EH (cell line): ENCODE measurements at places on chromosomes 16 and 17.

GRCh38 chr17:48925991-48926342 lies 17.8 kb downstream of the UBE2Z start:
- no peak for DNase-seq

- DNase-seq, result peak; percentile 54
These were observed 478.8 kb upstream of the HSBP1 start for GRCh38 chr16:83328936-83329335.

GRCh38 chr16:5333126-5333525 lies 235.5 kb upstream of the EEF2KMT start:
- no peak for DNase-seq

GRCh38 chr17:67211742-67212141 lies 33.3 kb downstream of the HELZ start:
- peak; percentile 64 for DNase-seq

DNA sequence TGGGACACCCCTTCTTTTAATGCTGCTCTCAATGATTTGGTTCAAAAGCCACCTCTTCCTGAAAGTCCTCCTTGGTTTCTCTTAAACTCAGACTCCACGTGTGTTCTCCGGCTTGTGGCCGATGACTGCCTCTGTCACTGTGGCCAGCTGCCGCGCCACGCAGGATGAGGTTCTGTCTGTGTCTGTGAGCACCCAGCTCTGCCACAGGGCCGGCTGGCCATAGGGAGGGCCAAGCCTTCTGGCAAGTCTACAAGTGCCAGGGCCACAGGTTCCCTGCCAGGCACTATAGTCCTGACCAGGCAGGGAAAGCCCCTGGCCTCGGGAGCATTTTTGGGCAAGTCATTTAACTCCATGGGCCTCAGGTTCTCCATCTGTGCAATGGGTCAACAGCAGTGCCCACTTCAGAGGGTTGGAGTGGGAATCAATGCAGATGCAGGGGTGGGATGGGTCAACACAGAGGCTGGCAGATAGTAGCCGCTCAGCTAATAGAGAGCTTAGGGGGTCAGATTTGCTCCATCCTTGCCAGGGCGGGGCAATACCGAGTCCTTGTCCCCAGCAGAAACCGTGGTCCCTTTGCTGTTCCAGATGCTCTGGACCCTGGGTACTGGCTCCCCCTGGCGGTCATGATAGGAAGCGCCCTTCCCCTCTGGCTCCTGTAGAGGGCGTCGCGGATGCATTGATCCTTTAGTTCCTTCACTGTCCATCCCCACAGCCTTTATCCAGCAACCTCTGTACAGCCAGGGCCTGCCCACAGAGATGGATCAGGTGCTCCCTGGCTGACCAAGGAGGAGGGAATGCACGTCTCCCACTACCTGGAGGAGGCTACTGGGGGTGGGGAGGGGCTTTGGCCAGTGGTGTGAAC lies 19.3 kb upstream of the ADGRG3 start:
- DNase-seq, result peak; percentile 78

GRCh38 chr17:33595828-33596227 lies 302.7 kb upstream of the ASIC2 start:
- DNase-seq, result peak; percentile 0

DNA sequence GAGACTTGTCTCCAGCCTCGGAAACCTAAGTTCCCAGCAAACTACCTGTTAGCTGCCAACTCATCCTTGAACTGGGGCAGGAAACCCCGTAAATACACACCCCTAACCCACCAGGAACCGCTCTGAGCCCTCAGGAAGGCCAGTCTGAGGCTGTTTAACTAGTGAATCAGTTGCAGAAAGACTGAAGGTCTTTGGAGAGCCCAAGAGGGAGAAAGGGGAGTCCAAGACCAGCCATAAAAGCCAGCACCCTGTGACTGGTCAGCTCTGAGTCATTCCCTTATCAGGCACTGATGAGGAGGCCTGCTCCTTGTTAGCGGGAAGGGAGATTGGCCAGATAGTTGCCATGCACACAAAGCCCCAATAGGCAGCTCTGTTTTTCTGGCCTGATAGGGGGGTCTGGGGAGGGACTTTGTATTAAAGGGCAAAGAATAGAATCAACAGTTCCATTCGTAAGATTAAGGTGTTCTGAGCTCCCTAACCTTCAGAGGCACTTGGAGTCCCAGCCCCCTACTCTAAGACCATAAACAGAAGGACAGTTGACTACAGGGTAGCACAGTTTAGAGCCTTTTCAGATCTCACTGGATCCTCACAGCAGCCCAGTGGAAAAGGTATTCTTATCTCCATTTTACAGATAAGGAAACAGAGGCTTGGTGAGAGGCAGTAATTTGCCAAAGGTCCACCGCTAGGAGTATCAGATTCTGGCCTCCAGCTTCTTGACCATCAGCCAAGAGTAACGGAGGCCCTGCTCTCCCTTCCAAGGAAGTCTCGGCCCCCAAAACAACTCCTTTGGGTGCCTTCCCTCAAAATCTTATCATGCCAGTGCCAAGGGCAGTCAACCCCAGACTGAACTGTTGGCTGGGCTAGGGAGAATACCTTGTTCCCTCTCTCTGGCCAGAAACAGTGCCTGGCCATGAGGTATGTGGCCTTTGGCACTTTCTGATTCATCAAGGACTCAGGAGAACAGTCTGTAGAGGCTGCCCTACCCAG lies 2.2 kb upstream of the KRT19 start:
- DNase-seq, result peak; percentile 97

DNA sequence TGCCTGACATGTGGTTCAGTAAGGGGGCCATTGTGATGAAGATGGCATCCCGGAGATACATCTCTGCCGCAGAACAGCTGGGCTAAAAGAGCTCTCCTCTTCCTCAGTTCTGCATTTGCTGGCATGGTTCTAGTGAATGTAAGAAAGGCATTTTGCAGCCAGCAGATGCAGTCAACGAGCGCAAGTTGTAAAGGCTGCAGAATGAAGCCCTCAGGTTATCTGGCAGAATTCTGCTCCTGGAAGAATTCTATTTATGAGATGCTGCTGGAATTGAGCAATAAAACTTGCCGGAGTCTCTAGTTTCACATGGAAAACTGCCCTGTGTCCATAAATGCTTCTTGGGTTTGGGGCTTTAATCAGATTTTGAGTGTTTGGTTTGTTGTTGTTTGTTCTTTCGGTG lies 176.8 kb upstream of the HSBP1 start:
- DNase-seq, result peak; percentile 86

DNA sequence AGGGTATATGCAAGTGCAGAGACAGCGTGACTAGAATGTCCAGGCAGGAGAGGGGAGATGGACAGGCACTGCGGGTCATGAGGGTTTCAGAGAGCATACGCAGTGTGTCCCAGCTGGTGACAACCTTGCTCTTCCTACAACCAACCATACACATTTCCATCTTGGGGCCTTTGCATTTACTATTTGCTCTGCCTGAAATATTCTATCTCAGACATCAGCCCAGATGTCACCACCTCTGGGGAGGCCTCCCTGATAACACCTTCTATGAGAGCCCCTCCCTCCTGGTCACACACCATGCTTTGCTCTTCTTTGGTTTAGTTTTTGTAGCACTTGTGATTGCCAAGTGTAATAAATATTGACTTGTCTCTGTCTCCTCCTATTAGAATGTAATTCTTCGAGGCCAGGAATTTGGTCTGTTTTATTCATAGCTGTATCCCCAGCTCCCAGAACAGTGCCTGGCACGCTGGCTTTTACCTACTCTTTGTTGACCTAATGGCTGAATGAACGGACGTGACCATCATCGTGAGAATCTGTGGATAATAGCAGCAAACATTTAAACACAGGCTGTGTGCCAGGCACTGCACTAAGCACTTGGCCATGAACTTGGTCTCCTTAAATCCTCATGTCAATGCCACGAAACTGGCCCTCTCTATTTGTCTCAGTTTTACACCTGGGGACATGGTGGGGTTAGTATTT lies 51.9 kb downstream of the PLCG2 start:
- DNase-seq, result no peak

DNA sequence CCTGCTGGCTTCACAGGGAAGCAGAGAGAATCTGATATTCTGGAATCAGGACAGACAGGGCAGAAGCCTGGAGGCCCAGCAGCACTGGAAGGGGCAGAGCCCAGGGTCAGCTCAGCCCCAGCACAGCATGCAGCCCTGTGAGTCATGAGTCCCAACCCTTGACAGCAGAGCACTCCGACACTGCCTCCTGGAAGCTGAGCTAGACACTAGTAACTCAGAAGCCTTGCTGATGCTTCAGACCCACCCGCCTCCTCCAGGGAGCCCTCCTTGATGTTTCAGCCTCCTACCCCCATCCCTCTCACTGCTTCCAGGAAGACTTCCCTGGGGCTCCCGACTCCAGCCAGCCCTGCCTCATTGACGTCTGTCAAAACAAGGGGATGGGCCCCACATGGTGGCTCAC lies 6.9 kb downstream of the CAMKK1 start:
- peak; percentile 81 for DNase-seq
